ENCODE measurements at places on chromosomes 5 and 9.

- DNase-seq, result no peak
These were observed 18.9 kb downstream of the AMBP start for GRCh38 chr9:114059047-114059803.

DNA sequence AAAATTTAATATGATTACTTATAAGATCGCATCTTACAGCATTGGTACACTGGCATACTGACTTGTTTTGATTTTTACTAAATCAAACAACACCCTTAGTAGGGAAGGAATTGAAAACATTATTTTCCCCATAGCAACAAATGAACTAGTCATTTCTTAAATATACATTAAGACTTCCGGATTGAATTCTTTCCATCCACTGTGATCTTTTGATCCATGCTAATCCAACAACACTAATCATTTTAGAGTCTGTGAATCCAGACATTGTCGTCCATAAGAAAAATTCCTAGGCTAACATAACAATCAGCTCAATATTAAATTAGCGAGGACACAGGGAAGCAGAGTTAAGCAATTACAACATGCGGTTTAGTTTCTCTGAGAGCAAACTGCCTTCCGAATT, 21.6 kb upstream of the ERAP1 start:
- no peak for DNase-seq

- DNase-seq, result no peak
These were observed 353 bp upstream of the PAX5 start for GRCh38 chr9:37034305-37034937.

DNA sequence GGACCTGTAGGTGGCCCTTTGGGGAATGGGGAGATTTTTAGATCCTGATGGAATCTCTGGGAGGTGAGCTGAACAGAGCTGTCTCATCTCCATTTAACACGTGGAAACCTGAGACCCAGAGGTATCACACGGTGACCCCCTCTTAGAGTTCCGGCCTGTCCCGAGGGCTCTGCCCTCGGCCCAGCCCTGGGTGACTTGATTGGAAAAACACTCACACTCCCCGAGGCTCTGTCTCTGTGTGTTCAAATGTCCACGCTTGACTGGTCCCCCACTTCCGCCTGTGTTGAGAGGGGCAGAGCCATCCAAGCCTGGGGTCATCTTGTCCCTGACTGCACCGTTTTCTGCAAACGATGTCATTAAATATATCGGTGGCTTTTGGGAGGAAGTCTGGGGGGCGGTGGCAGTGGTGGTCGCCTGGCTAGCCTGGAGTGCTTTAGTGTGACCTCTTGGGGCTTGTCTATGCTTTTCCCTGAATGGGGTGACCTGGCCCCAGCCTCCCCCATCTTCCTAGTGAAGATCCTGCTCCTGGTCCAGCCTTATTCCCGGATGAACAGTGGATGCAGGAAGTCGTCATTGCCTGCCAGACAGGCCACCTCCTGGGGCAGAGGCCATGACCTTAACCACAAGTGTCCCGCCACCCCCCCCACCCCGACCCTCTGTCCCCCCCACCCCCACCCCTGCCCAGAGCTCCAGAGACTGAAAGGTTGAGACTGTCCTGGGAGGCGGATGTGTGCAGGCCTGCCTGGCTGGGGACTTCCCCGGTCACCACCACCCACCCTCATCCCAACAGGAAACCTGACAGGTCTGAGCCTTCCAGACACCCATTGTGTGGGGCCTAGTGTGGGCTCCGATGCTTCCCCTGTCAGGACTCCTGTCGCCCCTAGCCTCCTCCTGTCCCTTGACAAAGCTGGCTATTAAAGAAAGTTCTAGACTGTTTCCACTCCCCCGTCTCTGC, 5.3 kb upstream of the DAB2IP start:
- DNase-seq, result no peak

GRCh38 chr5:121853850-121854249, 2.2 kb downstream of the FTMT start:
- DNase-seq, result no peak

GRCh38 chr9:68446836-68447235, 90.4 kb downstream of the PGM5 start:
- no peak for DNase-seq

DNA sequence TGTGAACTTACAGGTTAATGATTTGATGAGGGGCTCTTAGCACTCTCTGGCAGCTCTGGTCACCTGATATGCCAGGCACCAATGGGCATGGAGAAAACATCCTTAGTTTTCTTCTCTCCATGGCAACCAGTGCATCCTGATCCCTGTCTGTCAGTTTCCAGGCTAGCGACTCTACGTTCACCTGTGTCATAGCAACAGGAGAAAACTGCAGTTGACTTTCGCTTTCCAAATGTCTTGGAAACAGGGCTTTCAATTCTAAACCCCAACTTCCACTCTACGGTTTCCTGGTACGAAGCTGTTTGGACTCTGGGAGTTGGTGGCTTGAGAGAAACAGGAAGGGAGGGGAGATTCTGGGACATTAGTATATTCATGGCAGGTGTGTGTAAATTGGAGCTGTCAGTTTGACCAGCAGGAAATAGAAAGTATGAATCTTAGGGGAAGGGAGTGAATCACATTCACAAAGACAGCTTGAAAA, 74.4 kb downstream of the SLC28A3 start:
- DNase-seq, result no peak

- DNase-seq, result no peak
These were observed 62.1 kb upstream of the SPDL1 start for GRCh38 chr5:169521366-169521983.

GRCh38 chr5:122723606-122724352, 51.1 kb upstream of the SNX2 start:
- DNase-seq, result no peak

GRCh38 chr9:133658442-133659431, 22.6 kb downstream of the DBH start:
- DNase-seq, result no peak

DNA sequence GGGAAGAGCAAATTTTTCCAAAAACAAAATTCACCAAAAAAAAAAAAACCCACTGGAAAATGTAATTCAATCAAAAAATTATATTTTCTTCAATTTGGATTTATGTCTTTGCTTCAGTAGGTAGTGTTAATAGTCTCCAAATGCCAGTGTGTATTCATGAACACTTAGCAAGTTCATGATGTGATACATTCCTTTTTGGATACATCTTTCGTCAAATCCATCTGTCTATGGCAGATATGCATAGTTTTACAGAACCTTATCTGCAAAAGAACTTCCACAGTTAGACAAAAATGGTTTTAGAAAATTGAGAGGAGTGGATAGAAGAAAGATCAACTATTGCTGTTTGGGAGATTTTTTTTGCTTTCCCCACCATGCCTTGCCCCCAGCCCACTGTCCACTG, 214.6 kb downstream of the DEPDC1B start:
- no peak for DNase-seq

- no peak for DNase-seq
These were observed 322.9 kb downstream of the SLIT3 start for GRCh38 chr5:168978015-168978414.

- DNase-seq, result no peak
These were observed 4.7 kb downstream of the CXXC5 start for GRCh38 chr5:139652788-139653241.

- DNase-seq, result peak; percentile 76
These were observed 43.9 kb upstream of the PRRC2B start for GRCh38 chr9:131349881-131350563.

DNA sequence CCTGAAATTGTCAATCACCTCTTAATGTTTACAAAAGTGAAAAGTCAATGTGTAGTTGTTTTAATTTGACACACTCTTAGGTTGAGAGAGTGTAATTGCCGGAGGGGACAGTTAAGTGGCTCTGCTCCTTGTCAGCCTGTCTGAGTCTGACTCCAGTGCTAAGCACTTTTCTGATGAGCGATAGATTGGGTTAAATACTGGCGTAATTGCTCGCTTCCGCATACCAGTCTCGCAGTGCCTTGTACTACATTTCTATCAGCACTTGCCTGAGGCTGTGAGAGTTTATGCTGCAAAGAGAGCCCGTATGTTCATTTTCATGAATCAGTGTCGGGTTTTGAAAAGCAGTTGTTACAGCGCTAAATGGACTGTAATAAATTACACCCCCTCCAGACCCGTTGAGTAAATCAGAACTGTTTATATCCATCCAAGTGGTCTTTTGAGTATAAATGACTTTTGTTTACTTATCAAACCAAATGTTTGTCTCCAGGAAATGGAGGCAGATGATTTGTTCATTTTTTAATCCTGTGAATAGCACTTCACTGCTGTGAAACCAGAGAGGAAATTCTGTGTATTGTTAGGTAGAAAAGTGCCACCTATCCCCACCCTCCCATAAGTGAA, 41.0 kb upstream of the DMRT3 start:
- DNase-seq, result no peak

GRCh38 chr5:111172504-111172903, 51.7 kb upstream of the CAMK4 start:
- no peak for DNase-seq

- DNase-seq, result no peak
These were observed 168.9 kb downstream of the PAPPA start for GRCh38 chr9:116322521-116322920.

- DNase-seq, result no peak
These were observed 54.7 kb downstream of the FOXD1 start for GRCh38 chr5:73393611-73394489.

DNA sequence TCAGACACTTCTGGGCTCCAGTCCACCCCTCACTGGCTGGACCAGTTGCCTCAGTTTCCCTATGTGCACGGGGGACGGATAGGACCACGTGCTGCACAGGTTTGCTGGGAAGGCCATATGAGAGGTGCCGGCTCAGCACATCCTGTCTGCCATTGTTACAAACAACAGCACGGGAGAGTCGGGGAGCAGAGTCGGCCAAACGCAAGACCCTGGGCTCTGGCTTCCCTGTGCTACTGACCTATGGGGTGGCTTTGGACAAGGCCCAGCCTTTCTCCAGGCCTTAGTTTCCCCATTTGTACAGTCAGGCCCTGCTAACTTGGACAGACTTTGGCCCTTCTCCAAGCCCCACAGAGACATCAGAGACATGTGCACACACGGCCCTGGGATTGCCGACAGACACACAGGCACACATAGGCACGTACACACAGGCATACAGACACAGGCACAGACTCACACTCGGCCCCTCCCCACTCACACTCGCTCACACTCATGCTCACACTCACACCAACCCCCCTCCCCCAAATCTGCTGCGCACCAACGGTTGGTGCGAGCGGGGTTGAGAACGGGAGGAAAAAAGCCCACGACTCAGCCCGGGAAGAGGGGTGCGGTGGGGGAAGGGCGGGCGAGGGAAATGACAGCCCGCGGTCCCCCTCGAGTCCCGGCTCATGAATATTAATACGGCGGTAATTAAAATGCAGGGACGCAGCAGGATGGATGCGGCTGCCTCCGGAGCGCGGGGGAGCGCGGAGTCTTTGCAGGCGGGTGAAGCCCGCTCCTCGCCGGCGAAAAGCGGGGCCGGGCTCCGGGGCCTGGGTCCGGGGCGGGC, 133.0 kb downstream of the C9orf50 start:
- DNase-seq, result no peak

GRCh38 chr5:78773655-78774054, 125.1 kb upstream of the LHFPL2 start:
- DNase-seq, result no peak

GRCh38 chr9:106701611-106702010, 161.4 kb upstream of the ZNF462 start:
- no peak for DNase-seq

DNA sequence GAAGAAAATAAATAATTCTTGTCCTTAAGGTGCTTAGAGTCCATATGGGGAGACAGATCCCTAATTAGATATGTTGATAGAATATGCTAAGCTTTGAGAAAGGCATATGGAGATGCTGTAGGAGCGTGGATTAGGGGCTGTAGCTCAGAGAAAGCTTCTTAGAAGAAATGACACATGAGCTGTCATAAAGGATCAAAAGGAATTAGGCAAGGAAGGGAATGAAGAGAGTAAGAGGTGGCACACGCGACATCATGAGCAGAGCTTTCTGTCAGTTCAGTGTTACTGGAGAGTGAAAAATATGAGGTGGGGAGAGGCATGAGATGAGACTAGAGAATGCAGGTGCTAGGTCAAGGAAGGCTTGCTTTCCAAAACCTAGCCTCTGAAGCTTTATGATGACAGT, 118.6 kb downstream of the KIAA0825 start:
- no peak for DNase-seq

DNA sequence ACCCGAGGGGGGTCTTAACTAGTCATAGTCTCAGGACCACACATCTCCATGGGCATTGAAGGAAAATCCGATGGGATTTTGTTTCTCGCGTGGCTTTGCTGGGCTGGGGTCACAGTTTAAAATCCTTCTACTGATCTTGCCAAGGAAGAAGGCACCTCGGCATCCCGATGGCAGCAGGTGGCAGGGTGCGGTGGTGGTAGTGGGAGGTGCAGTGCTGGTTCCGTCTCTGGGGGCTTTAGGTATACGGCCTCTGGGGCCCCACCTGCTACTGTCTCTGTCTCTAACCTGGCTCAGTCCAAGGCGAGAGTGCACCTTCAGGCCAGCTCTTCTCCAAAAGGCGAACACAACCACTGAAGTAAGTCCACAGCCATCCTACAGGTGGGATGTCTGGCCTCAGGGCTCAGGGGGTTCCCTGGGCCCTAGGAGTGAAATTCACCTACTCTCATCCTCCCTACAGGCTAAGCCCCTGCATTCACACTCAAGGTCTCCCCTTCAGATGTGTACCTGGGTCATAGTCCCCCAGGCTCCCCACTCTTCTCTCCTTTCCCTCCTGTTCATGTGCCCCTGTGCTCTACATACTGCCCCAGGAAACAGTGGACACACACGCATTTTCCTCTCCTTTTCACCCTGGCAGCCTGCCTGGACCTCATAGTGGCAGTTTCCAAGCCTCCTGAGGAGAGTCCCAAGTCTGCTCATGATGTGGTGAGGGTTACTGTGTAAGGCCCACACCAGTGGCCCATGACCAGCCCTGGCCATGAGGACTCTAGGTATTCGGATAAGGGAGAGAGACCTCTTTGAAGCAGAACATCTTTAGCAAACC, 736 bp upstream of the FCN2 start:
- no peak for DNase-seq

- DNase-seq, result no peak
These were observed 206.2 kb downstream of the HSPA4 start for GRCh38 chr5:133257977-133258376.

DNA sequence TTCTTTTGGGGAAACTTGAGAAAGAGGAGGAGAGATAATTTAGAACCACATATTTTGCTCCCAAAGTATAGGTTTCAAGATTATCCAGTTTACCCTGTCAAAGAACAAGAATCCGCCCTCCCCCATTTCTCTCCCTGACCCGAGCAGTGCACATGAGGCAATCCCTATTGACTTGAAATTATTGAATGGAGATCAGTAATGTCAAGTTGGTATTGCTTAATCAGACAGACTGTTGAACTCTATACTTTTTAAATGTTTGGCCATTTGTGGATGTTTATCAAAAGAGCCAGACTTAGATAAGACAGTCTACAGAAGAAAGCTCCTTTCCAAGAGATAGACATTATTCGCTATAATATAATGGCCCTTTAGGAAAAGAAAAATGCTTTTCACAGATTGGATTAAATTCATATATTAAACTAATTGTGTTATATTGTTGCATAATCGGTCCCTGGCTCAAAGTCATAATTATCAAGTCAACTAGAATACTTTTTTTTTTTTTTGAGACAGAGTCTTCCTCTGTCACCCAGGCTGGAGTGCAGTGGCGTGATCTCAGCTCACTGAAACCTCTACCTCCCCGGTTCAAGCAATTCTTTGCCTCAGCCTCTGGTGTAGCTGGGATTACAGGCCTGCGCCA, 5.3 kb downstream of the SLC25A25 start:
- no peak for DNase-seq
